ENCODE measurements at places on chromosomes 7 and 10.

- DNase-seq = no peak
Measured at GRCh38 chr10:128102480-128103228, 23.6 kb downstream of the MKI67 start.

DNA sequence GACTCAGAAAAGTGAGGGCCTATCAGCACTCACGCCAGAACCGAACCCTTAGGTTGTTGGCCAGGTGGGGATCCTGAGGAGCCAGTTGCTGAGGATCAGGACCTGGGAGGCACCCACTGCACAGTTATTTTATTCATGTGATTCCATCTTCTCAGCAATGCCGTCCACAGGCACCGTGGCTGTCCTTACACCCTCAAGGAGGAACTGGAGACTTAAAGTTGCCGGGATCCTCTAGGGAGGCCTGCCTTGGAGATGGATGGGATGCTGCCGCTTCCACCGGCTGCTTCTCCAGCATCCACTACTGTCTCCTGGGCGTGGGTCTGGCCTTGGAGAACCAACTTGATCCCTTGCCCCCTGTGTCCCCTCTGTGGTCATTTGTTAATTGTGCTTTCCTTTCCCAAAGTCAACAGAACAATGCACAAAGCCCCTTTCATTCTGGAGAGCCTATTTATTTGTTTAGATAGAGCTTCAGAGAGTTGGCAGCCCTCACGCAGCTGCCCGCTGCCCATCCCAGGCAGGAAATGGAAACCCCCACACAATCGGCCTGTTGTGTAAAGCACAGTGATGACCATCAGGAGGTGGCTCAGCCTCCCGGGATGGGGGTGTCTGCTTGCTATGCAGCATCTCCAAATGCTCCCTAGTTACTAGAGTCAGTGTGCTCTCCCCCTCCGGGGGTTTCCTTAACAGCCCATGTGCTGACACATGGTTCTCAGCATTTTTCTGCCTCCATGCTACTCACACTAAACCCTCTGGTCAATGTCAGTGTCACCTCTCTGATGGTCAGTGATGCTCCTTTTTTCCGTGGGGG lies 52.9 kb upstream of the IGFBP3 start:
- peak; percentile 31 for DNase-seq

- DNase-seq = peak; percentile 10
Measured at GRCh38 chr10:96387161-96387560, 28.4 kb upstream of the OPALIN start.

DNA sequence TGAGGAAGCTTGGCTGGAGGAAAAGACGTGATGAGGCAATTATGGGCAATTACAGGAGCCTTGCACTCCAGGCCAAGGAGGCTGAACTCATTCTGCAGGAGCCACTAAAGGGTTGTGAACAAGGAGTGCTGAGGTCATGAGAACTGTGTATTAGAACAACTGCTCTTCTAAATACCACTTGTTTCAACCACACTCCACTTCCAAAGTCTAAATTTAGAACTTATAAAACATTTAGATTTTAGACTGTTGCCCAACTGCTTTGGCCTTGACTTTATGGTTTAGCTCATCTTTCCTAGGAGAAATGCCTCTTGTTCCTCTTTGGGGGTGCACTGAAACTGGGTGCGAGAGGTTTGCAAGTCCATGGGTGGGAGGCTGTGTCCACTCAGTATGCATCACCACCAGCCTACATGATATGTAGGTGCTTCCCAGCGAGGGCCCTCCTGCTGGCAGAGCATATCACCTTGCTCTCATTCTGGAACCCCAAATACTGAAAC lies 199.7 kb upstream of the AOAH start:
- no peak for DNase-seq

DNA sequence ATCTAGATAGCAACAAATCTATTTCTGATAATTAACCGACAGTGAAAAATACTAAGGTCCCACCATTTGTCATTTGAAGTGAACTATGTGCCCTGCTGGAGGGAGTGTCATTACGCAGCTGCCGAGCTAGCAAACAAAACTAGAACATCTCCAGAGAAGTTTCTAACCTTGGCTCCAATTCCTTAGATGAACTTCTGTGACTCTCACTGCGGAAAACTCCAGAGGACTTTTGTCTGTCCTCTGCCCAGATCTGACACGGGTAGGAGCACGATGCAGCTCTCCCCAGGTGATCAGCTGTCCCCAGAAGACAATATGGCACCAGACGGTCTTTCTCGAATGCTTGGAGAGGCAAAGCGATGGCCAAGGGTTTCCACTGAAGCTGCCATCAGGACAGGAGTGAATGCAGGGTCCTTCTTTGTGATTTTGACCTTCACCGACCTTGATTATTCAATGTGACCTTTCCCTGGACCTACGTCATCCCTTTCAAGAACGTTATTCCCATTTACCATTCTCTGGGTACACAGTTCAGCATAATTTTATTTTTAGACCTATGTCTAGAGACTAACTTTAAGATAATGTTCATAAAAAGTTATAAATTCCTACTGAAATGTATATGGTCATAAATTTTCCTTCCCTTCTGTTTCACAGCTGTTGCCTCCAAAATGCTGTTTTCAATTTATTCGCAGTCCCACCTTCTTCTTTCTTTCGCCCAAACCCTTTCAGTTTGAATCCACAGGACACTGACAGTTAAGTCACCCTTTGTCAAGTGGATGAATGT lies 116.7 kb upstream of the C7orf33 start:
- DNase-seq = no peak

- DNase-seq = peak; percentile 21
Measured at GRCh38 chr10:120386896-120387295, 70.1 kb upstream of the PLPP4 start.

DNA sequence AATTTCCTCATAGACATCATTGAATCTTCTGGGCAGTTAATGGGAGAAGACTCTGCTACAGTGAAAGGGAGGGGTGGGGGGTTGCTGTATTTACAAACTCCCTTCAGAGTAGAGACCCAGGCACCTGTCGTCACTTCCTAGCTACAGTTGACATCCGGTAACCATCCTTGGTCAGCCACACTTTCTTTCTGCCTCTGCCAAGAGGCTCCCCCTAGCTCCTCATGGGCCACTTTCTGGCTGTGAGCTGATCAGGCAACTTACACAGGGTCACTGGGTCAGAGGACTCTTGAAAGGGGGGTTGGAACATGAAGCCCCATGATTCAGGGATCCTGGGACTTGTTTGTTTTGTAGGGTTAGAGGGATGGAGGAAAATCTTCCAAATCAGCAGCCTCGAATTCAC lies 1.2 kb downstream of the TECPR1 start:
- no peak for DNase-seq

GRCh38 chr10:84563868-84564267 lies 235.5 kb downstream of the CCSER2 start:
- DNase-seq = no peak

DNA sequence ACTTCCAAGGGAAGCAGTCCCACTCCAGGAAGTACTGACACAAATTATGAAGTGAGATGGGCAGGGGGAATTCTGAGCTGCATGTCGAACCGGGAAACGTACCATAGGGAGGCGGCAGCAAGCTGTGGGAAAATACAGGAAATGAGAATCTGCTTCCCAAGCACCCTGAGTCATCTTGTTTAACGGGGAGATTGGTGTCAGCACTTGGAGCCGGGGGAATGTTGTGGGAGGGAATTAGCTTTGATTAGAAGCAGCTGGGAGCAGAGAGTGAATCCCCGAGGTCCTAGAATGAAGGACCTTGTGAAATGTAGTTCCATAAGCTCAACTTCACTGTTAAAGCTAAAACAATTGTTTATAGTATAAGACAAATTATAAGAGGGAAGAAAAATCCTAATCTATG lies 141.4 kb upstream of the PRKCQ start:
- peak; percentile 86 for DNase-seq

- peak; percentile 26 for DNase-seq
Measured at GRCh38 chr7:139829025-139829774, at the start of gene TBXAS1. Gene TBXAS1, plus strand, starts transcription at chr7:139829264. Its CDS starts 127 bp downstream, at chr7:139829391.

GRCh38 chr7:139842401-139843210 lies 13.5 kb downstream of the TBXAS1 start:
- peak; percentile 53 for DNase-seq

- DNase-seq = no peak
Measured at GRCh38 chr10:123272171-123272570, 118.0 kb downstream of the BUB3 start.

DNA sequence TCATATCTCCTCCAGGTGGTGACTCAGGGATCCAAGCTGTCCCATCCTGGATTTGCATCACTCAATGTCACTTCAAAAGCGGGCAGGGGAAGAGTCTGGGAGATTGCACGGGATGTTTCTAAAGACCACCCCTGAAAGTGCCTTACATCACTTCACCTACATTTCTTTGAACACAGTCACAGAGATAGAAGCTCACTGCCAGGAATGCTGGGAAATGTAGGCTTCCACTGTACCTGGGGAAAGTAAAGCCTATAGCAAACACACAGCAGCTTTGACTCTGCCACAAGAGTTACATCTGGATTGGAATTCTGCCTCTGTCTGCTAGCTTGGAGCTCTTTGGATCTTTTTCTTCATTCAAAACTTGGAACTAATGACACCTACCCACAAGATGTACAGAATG lies 300.9 kb downstream of the WDR11 start:
- DNase-seq = no peak

GRCh38 chr7:35399216-35399615 lies 145.3 kb upstream of the TBX20 start:
- no peak for DNase-seq

- no peak for DNase-seq
Measured at GRCh38 chr10:93941606-93942005, 47.8 kb downstream of the SLC35G1 start.

GRCh38 chr10:89632824-89633223 lies 12.2 kb downstream of the PANK1 start:
- DNase-seq = no peak

- peak; percentile 78 for DNase-seq
Measured at GRCh38 chr10:34295142-34295548, 520.0 kb downstream of the PARD3 start.

GRCh38 chr10:44971434-44971833 lies 7.2 kb downstream of the DEPP1 start:
- no peak for DNase-seq

DNA sequence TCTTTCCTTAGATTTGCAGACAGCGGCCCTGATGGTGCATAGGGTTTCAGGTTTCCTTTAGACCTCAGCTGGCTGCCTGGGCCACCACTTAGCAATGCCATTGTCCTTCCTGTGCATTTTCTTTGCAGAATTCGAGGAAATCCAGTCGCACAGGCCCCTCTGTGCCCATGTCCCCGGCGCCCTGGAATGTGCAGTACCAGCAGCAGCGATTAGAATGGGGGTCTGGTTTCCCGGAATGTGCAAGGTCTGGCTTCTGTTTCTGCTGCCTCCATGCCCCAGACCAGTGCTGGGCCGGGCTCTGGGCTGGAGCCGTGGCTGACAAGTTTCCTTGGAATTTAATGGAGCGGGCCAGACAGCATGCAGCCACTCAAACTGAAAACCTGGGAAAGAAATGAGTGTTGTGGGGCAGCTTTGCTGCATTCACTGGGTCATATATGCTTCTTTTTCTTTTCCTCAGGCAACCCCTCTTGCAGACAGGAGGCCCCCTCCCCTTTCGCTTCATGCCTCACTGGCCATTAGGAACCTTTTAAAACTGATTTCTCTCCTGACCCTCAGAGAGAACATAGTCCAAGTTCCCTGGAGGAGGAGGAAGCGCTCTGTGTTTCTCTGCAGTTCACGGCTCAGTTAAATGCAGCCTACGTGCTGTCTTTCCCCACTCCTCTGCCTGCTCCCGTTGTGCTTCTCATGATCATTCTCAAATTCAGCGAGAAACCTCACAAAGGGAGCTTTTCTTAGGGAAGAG lies 14.4 kb downstream of the HTRA1 start:
- DNase-seq = no peak

- DNase-seq = peak; percentile 42
Measured at GRCh38 chr7:81736091-81736490, 33.8 kb downstream of the HGF start.

DNA sequence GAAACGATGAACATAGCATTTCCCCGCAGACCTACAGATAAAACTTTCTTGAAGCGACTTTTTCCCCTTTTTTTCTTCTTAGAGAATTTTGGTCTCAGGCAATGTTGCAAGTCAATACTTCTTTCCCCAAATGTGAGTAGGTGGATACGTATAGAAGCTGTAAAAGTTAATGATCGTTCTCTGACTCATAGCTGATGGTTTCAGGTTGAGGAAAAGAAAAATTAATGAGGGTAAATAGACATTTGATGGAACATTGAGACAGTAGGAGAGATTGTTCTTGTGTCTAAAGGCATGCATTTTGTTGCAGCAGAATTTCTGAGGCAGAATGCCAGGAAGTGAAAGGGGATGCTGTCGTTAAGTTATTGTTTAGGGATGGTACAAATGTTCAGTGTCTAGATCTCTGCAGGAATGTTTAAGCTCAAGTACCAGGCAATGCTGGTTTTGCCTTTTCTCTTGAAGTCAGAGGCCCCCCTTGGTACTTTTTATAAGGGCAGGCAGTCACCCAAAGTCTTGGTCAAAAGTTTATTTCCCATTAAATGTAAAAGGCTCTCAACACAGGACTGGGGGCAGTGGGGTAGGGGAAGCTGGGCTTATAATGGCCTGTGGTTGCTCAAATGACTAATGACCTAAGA lies 9.3 kb downstream of the TCF7L2 start:
- DNase-seq = peak; percentile 53

GRCh38 chr10:52099026-52099600 lies 215.0 kb upstream of the DKK1 start:
- no peak for DNase-seq

DNA sequence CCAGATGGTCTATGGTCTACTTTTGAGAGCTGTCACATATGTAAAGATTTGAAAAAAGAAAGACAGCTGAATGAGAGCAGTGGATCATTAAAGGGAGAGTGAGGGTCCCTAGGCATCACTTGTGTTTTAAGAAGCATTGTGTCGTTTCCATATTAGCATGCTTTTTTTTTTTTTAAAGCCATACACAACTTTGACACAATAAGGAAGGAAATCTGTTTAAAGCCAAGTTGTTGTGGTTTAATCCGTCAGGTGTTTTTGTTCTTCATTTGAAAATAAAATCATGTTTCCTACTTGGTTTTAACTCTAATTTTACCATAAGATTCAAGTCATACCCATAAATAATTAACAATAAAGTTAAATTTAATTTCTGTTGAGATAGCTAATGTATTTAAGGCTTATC lies 53.5 kb downstream of the MDFIC start:
- no peak for DNase-seq

- DNase-seq = no peak
Measured at GRCh38 chr10:33365301-33365700, 30.8 kb upstream of the NRP1 start.

GRCh38 chr10:13686331-13686752 lies 99.6 kb downstream of the PRPF18 start:
- no peak for DNase-seq

GRCh38 chr10:77868523-77868922 lies 58.0 kb downstream of the DLG5 start:
- DNase-seq = no peak
